ENCODE measurements at places on chromosomes 6 and 20.

DNA sequence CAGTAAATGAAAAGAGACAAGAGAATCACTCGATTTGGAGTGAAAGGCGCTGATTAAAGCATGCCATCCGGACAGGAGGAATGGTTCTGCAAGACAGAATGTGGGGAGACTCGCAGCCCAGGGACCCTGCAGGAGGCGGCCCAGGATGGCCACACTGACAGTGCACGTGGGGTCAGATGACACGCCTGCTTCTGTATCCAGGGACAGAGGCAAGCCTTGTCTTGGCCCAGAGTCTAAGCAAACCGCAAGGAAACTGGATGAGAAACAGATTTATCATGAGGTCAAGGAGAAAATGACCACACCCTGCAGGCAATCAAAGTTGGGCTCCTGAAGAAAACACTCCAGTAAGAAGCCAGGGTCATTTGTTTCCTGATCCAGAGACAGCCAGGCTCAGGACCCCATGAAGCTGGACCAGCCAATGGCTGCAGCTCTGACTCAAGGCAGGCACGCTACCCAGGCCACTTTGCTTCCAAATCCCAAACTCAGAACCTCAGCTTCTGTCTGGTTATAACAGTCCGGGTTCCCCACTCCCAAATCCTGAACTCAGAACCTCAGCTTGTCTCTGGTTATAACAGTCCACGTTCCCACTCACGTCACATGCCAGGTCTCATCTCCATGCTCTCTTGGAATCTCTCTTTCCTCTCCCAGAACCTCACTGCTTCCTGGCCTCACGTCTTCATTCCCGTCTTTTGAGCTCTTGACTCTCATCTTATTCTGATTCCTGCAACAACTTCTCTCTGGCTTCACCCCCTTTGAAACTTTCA, 144.9 kb upstream of the THBS2 start:
- no peak for DNase-seq

DNA sequence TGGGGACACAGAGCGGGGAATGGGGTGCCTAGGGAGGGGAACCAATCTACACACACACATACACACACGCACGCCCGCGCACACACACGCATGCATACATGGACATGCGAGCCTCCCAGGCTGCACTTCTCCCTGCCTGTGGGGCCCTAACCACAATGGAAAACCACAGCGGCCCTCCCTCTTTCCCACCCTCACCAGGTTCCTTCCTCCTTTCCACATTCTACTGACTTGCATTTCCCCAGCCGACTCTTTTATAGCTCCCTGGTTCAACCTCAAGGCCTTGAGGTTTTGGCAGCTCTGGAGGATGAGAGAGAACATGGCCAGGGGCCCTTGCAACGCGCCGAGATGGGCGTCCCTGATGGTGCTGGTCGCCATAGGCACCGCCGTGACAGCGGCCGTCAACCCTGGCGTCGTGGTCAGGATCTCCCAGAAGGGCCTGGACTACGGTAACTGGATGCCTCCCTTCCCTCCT, at the start of gene BPI:
TSS of gene BPI (plus strand) at position 249 of the 472 bp plus-strand sequence. CDS start at position 317, 68 bp downstream.
- DNase-seq, result no peak

DNA sequence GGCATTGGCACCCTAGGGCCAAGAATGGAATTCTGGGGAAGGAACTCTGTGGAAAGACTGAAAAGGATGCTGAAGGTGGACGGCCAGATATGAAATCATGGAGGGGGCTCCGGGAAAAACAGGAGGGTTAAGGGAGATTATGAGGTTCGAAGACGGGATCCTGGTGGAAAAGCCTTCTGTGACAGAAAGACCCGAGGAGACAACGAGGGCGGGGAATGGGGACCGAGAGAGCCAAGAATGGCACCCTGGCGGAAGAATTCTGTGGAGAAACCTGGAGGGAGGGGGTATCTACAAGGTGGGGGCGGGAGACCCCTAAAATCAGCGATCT, 426 bp downstream of the TRMT6 start:
- no peak for DNase-seq

DNA sequence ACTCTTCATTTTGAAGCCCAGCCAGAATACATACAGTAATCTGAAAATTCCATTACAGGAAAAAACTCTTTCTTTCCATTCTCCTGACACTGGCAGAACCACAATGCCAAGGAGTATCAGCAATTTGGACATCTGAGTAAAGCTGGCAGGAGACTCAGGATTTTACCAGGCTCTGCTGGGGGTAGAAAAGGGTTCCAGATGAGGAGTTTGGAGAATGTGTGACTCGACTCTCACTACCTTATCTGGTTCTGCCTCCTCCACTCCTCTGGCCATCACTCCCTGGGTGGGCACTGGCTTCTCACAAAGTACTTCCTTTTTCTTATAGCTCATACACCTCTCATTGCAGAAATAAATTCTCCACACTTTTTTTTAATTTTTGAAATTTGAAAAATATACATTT, 10.6 kb upstream of the WFDC8 start:
- DNase-seq, result no peak

- no peak for DNase-seq
These were observed 1.3 kb downstream of the FERMT1 start for GRCh38 chr20:6121504-6121903.

DNA sequence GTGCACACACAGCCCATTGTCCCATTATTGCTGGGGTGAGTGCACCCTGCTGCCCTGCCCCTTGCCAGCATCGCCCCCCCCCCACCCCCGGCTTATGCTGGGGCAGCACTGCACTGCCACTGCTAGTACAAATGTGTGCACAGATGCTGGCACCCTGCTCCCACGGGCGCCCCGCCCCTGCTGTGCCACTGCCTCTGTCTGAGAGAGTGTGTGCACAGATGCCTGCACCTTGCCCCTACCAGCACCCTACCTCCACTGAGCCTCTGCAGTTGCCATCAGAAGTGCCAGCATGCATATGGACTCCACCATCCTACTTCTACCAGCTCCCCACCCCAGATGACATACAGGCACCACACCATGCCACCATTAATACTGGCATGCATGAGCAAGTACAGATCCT, 454.6 kb upstream of the KHDRBS2 start:
- DNase-seq, result no peak

GRCh38 chr6:17476511-17476910, 83.1 kb downstream of the CAP2 start:
- DNase-seq, result no peak

DNA sequence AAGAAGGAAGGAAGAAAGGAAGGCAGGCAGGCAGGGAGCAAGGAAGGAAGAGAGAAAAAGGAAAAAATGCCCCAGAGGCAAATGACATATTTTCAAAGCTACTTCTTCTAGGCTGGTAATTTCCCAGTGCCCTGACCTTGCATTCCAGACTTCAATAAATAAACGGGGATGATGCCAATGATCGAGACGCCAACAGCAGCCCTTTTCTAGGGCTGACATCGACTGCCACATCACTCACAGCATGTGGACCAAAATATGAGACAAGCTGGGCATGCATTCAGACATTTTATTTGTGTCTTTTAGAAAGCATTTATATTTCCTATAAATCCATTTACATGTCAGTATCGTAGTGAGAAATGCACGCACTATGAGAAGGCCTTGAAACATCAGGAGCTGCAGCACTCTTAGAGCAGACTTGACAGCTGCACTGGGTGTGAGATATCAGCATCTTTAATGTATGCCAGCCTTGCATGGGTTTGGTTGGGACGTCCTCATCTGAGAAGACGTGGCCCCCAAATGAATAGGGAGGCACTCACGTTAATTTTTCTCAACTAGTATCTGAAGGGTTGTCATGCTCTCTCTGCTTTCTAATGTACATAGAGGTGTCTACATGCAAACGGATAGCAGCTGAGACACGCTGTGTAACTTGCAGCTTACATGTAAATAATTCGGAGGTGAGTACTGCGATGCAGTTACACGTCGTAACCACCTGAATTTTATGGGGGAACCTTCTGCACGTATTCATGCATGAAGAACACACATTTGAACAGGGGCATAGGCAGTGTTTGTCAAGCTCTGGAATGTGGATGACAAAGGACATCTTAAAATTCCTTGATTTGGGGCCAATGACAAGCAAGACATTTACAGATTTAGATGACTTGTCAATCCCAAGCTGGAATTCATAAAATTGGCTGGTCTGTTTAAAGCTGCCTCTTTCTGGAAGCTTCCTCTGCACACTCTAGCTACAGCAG, 149.1 kb upstream of the AGPAT4 start:
- no peak for DNase-seq

- no peak for DNase-seq
These were observed 1.8 kb upstream of the WRNIP1 start for GRCh38 chr6:2763345-2763841.

- DNase-seq, result no peak
These were observed 1.3 kb downstream of the SCUBE3 start for GRCh38 chr6:35214869-35215664.

GRCh38 chr6:89763550-89763949, 56.0 kb downstream of the MDN1 start:
- no peak for DNase-seq

DNA sequence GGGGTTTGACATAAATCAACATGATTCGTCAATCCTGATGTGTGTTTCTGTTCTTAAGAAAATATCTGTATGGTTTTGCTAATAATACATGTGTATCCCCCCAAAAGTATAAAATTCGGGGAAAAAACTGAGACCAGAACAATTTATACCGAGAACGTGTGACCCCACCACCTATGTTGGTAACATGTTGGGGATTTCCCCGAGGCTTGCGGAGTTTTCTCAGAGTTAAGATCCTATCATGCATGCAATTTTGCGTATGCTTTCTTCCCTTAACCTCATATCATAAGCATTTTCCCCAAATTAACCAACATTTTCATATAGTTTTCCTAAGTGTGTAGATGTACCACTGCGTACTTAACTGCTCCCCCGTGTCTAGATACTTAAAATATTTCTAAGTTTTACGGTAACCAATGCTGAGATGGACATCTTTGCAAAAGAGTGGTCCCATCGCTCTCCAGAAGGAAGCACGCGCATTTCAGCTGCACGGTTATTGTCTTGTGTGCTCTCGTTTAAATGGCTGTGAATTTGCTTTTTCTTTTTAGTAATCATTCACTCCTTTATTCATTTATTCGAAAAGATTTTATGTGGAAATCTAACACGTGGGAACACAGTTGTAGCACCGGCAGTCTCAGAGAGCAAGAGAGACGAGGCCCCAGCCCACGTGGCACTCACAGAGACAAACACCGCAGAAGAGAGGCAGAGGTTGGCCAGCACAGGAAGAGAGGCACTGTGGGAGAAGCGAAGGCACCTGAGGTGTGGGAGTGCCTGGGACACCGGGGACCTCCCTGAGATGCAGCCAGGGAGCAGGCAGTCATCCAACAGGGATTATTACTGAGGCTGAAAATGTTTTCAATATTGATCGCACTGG, 13.2 kb upstream of the IRF4 start:
- DNase-seq, result no peak
